ENCODE measurements at places on chromosomes 4 and X.
A peak's percentile ranks its signal among the peaks of the same experiment; 100 is the strongest.

GRCh38 chr4:153294631-153295030 is 49.9 kb upstream of the MND1 start:
- peak; percentile 83 for DNase-seq

DNA sequence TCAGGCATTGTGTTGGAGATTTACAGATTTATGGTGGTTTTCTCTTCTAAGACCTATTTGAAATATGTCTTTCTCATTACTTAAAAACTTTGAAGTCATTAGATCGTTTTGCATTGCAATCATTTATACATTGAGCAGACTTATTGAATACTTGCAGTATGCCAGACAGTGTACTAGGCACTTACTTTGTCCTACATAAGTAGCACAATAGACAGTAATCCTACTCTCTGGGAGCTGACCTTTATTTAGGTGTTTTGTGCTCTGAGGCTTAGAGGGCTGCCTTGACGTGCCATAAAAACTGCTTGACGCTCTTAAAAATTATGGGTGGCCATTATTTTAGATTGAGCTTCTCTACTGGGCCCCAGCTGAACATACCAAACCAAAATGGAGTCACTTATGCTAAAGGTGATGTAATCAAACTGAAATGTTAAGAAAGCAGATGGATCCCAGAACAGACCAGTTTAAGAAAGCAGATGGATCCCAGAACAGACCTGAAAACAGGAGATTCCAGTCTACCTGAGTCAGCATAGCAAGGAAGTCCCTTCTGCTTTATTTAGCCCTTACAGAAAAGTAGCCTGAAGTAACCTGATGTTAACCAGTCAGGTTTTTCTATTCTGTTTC is 42.4 kb downstream of the PTTG2 start:
- DNase-seq: peak; percentile 57

GRCh38 chrX:150155436-150156035 is 207.6 kb upstream of the MAMLD1 start:
- DNase-seq: no peak

GRCh38 chr4:141375855-141376254 is 155.2 kb downstream of the ZNF330 start:
- DNase-seq: peak; percentile 90

GRCh38 chr4:134518574-134519217 is 317.1 kb upstream of the PABPC4L start:
- no peak for DNase-seq

GRCh38 chrX:39493168-39493567 is 604.6 kb downstream of the BCOR start:
- no peak for DNase-seq

DNA sequence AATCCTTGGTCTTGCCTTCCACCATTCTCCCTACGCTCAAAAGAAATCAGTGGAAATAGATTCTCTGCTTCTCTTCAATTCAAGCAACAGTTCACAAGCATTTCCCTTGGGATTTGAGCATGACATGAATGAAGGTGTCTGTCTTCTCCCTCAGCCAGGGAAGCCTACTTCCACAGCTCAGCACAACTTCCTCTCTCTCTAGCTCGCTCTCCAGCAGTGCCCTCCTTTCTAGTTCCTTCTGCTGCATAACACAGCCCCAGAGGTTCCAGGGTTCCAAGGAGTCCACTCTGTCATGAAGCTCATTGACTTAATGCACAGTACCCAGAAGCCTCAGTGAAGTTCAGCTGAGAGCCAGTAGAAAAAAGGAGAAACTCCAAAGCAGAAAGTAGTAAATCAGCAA is 81.3 kb downstream of the PLS3 start:
- DNase-seq: no peak

DNA sequence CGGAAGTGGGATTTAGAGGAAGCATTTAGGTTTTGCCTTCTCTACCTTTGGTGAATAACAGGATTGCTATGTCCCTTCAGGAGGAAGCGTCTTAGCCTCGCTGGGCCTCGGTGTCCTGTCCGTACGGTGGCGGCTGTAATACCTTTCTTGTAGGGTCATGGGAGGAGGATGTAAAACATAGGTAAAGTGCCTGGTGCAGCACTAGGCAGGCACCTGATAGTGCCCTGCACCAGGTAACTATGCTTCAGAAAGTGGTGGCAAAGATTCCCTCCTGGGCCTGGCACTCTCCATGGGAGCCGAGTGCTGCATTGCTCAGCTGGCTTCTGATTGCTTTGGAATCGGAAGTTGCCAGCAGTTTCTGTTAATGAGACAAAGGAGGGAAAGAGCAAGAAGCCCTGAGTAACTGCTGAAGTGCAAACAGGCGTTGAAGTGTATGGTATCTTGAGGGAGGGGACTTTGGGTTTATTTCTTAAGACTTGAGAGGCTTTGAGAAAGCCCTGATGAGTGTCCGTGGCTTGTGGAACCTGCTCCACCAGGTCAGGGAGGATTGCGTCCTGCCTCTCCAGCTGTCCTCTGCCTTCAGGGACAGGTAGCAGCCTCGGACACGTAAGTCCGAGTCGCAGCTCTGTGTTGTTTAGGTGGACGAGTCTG is 45.8 kb downstream of the TBC1D14 start:
- peak; percentile 65 for DNase-seq

- no peak for DNase-seq
Measured at GRCh38 chr4:147299205-147299604, 181.7 kb upstream of the EDNRA start.

DNA sequence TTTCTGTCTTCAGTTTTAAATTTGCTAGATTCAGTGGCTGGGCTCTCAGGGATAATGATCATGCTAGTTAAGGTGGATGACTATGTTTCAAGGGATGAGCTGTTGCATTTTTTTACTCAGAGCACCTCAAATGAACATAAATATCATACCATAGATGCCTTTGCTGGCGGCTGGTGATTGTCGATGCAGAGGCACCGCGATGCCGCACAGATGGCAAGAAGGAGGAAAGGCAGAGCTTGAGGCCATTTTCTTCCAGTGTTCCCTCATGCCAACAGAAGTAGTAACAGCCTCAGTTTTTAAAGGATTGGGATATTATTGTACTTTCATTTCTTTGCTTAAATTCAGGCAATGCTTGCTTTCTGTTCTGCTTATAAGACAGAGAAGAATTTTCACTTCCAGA is 654.7 kb upstream of the IGFBP7 start:
- DNase-seq: peak; percentile 15

DNA sequence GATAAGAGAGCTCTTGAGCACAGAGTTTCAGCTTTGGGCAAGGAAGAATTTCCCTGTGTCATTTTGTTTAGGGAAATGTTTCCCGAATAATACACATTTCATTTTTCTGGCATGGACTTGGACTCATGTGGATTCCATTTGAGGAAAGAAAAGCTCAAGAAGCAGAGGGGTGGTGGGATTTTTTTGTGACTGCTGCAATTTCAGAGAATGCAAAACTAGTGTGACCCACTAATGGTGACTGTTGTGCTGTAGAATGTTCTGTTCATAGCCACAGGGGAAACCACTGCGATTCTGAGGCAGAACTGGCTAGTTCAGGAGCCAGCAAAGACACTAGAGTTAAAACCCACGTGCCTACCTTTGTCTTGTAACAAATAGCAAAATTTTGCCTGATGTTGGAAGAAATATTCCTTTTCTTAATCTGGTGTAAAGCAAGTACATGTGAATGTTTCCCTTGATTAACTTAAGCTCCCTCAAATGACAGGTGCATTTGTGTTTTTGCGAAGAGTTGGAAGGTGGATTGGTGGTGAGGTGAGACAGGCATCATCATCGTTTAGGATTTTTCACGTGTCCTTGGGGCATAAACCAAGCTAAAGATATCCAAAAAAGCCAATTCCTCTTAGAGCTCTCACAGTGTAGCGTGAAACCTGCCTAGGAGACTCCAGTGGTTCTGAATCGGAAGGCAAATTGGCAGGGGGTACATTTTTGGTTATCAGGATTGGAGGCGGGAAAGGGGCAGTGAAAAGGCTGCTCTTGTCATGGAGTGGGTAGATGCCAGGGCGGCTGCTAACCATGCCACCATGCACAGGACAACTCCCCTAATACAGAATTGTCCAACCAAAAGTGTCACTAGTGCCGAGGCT is 38.0 kb upstream of the FAM9C start:
- no peak for DNase-seq

DNA sequence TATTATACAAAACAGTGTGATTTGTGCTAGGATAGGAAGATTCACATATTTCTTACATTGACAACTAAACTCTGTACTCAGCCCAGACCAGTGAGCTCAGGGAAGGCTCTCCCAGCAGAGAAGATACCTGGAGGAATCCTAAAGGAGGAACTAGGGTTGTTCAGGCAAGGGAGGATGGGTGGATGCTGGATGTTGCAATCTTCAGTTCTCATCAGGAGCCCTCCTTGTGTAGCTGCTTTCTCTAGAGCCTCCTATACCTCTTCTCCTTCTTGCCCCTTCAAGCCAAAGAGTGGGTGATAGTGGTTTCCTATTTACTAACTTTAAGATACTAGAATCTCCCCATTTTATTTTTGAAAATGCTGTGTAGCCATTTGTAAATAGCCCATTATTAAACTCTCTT is 117.3 kb downstream of the NKX6-1 start:
- no peak for DNase-seq

- DNase-seq: no peak
Measured at GRCh38 chr4:123176605-123177004, 220.0 kb upstream of the SPRY1 start.

DNA sequence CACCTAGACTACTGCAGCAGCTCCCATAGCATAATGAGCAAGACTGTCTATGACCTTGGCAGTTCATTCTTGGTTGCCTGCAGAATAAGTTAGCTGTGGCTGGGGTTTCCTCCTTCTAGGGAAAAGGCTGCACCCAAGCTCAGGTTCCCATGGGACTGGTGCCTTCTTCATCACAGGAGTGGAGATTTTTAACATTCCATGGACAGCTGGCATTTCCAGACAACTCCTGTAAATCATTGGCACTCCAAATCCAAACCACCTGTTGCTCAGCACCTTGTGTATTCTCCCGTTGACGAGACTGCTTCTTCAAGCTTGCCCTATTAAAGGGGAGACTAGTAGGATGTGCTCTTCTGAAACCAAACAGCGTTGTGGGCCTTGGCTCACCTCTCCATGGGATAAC is 7.8 kb upstream of the NUP54 start:
- DNase-seq: no peak
